ENCODE measurements at places on chromosomes 2 and 18.

DNA sequence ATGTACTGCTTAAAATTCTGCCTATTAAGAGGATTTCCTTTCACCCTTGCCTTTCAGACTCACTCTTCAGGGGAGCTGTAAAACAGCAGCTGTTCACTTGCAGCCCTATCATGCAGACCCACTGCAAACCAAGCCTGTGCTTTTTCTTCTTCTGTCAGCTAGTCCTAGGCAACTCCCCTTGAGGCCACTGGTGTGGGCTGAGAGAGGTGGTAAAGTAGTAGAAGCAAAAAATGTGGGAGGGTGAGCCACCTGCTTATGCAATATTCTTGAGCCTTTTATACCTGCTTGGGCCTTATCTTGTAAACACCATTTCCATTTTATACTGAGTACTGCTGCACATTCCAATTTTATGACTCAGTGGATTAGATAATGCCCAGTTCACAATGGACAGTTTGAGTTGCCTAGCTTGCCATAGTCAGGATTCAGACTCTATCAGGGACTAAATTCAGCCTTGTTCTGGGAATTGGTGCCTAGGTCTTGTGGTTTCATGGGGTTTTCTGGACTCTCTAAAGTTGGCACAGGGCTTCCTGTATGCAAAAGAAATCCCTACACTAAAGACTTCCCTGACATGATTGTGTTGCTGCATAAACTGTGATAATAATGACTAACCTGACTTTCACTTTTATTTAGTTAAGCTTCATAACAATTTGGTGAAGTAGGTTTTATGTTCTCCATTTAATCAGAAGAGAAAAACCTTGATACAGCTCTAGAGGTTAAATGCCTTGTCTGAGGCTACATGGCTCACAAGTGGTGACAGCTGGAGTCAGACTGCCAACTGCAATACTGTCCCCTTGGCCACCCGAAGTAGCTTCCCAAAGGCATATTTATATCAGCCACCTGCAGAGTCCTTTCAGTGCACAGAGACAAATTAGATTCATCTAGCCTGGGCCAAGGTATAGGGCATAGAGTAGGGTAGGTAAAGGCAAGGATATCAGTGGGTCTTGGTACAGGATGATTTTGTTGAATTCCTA lies 47.4 kb upstream of the KDM3A start:
- DNase-seq = no peak

DNA sequence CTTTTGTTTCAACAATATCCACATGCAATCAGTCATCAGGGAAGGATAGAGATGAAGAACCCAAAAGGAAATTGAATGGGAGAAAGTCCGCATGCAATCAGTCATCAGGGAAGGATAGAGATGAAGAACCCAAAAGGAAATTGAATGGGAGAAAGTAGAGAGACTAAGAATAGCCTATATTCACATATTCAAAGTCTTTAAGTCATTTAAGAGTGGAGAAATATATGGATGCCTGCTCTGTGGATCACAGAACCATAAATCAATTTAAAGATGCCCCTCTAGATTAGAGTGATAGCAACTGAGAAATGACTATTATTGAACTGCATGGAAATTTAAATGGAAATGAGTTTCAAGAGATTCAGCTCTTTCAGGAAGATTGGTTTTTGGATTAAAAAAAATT lies 90.0 kb upstream of the LPIN2 start:
- no peak for DNase-seq

DNA sequence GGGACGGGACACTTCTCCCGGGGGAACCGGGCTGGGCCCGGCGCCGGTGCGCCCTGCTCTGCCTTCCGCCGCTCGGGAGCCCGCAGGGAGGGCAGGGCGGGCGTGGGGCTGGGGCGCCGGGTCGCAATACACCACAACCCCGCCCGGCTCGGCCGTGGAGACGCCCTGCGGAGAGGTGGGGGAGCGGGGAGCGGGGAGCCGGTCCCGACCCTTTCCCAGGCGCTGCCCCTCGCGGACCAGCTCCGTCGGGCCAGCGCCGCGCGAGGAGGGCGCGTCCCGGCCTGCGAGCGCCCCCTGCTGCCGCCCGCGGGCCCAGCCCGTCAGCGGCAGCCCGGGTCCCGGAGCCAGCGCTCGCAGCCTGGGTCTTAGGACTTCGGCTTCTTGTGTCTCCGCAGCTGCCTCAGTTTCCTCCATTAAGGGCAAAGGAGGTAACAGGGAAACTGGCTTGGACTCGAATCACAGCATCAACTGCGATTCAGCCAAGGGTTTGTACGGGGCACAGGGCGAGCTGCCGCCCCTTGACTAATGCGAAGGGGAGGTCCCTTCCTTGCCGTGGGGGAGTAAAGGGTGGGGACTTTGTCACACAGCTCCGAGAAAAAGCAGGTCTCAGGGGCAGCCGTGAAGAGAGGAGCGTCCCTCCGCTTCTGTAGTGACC lies 635 bp upstream of the ADRA2B start:
- no peak for DNase-seq

DNA sequence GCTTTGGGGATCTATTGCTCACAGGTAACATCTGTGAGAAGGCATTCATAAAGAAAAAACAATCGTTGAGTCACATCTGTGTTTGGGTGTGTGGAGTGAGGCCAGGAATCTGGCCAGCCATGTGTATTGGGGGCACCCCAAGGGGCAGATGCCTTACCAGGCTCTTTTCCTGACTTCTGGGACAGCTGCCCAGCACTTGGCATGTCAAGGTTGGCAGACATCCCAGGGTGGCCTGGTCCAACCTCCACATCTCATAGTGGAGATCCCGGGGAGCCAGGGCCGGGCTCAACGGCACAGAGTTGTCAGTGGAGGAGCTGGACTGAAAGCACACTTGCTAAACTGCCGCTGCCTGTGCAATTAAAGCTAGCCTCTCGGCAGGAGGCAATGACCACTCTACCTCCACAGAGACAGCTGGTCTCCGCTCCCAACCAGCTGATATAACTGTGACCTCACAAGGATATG lies 75.3 kb upstream of the MGAT4A start:
- DNase-seq = peak; percentile 84

DNA sequence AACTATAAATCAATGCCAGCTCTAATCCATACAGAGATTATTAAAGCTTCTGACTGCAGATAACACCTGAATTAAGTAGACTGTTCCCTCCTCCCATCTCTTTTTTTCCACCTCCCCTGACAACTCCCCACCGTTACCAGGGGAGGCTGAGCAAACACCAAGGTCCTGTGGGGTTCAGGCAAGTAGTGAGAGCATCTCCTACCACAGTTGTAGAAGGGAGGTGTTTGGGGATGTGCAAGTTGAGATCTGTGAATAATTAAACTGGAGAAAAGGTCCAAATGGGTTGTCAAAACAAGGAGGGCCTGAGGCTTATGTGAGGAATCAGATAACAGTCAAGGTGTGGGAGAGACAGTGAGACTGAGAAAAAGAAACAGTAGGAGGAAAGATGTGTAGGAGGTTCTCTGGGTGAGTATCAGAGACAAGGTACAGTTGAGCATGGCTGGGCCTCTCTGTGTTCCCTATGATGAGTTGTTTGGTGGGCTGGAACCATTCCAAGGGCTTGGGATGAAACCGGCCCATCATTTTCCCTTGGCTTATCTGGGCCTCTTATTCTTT lies 194.6 kb downstream of the CYRIA start:
- no peak for DNase-seq

DNA sequence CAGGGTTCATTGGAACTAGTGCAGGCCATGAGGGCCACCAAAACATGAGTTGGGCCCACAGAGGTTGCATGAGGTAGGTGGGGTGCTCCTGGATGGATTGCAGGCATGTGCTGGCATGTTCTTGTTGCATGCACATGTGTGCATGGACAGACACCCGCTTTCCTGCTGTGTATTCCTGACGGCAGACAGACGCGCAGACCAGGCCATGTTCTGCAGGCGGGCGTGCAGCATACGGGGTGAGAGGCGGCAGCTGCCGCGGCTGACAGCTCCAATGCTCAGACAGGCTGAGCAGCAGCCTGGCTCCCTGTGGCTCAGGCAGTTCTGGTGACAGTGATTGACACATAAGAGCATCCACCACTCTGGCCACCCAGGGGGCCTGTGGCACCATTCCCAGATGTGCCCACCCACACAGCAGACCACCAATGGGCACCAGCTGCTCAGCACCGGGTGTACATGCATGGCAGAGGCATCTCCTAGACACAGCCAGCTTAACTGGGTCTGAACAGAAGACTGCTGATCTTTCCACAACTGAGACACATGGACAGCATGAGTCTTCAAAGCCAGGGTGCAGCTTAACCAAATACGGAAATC lies 21.2 kb downstream of the HS1BP3 start:
- DNase-seq = no peak

GRCh38 chr2:55451699-55452098 lies 32.0 kb upstream of the CCDC88A start:
- no peak for DNase-seq

- DNase-seq = no peak
These were observed 15.0 kb upstream of the ZNF407 start for GRCh38 chr18:74582642-74583041.

GRCh38 chr18:49949951-49950395 lies 136.6 kb upstream of the ACAA2 start:
- DNase-seq = no peak

DNA sequence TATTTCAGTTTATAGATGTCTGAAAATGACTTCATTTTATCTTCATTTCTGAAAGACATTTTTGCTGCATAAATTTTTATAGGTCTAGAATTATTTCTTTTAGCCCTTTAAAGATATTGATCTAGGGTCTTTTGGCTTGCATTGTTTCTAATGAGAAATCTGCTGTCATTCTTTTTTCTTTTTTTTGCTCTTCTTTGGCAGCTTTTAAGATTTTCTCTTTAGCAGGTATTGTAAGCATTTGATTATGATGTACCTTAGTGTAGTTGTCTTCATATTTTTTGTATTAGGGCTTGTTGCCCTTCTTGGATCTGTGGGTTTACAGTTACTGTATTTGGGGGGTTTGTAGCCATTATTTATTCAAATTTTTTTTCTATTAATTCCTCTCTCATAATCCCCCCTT lies 66.0 kb upstream of the IL1R1 start:
- no peak for DNase-seq

- DNase-seq = peak; percentile 49
These were observed 628 bp upstream of the CAPG start for GRCh38 chr2:85410584-85411404.

Measured in fibroblast of gingiva (primary cell).